ENCODE measurements at places on chromosomes 1 and 21. TPM values are rescaled to one million over a fixed set of nuclear protein-coding genes. Genes with fewer than 3 reads are reported as not detected.

DNA sequence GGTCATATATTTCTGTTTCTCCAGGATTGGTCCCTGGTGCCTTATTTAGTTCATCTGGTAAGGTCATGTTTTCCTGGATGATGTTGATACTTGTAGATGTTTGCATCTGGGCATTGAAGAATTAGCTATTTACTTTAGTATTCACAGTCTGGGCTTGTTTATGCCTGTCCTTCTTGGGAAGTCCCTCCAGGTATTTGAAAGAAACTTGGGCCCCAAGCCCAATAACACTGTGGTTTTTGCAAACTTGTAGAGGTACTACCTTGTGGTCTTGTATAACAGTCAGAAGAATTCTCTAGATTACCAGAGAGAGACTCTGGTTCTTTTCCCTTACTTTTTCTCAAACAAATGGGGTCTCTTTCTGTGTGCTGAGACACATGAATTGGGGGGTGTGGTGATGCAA lies 251.4 kb upstream of the B3GALT2 start:
- H3K27ac ChIP-seq: peak overlapping the region; percentile 74
- H3K27me3 ChIP-seq: no peaks in the 10 kb centered on the region
- H3K36me3 ChIP-seq: peaks cover 51% of the 10 kb centered on the region
- no peak for DNase-seq
- peaks cover 21% of the 10 kb centered on the region for H3K4me1 ChIP-seq

DNA sequence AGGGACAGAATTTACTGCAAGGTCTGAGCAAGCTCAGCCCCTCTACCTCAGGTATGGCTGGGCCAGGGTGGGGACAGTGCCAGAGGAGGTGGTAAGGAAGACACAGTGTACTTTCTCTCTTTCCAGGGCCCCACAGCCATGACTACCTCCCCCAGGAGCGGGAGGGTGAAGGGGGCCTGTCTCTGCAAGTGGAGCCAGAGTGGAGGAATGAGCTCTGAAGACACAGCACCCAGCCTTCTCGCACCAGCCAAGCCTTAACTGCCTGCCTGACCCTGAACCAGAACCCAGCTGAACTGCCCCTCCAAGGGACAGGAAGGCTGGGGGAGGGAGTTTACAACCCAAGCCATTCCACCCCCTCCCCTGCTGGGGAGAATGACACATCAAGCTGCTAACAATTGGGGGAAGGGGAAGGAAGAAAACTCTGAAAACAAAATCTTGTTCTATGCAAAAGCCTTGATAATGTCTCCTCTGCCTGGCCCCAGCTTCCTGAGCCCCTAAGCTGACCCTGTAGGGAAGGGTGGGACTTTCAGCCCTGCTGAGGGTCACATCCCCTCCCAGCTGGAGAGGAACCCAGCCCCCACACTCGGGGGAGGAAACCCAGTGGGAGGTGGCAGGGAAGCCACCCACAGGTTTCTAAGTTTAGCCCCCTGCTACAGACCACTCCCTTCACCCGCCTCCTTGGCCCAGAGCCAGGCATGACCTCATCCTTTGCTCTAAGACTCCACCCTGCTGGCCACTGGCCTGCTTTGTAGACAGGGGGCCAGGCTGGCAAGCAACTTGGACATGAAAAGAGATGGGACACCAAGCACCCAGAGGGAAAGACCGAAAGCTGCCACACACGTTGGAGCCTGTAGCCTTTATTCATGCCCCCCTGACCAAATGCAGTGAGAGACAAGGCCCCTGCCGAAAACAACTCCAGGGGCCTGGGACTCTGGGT lies 6.4 kb downstream of the RHOC start:
- H3K27me3 ChIP-seq: no peaks in the 10 kb centered on the region
- DNase-seq: peak; percentile 79
- H3K4me1 ChIP-seq: peaks cover 44% of the 10 kb centered on the region

GRCh38 chr1:201754353-201754752 lies 74.6 kb upstream of the IPO9 start:
- H3K4me3 ChIP-seq: no peak overlapping the region
- DNase-seq: no peak
- no peak overlapping the region for H3K27ac ChIP-seq

- peaks cover 2% of the 10 kb centered on the region for H3K36me3 ChIP-seq
- DNase-seq: no peak
- no peaks in the 10 kb centered on the region for H3K27me3 ChIP-seq
- H3K4me1 ChIP-seq: peaks cover 58% of the 10 kb centered on the region
Observed at GRCh38 chr1:110633646-110634030, 27.5 kb upstream of the KCNA2 start.

GRCh38 chr1:41411229-41411628 lies 50.0 kb downstream of the FOXO6 start:
- H3K27ac ChIP-seq: no peak overlapping the region
- no peak for DNase-seq
- peaks cover 18% of the 10 kb centered on the region for H3K27me3 ChIP-seq
- no peak overlapping the region for H3K4me3 ChIP-seq

DNA sequence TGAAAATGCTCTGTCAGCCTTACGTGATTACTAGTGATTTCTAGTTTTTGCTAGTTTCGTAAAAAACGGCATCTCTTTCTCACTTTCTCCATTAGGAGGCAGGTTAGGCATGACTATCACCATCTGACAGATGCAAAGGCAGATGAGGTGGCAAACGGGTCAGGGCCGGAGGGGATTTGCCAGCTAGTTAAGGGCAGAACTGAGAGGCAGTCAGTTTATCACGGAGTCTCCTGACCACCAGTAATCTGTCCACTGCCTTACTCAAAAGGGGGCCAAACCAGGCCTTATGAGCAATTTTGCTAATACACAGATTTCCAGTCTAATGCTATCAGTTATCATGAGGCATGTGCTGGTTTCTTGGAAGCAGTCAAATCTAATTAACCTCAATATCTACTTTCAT lies 159.3 kb downstream of the TSEN15 start:
- H3K27me3 ChIP-seq: peaks cover 4% of the 10 kb centered on the region
- H3K36me3 ChIP-seq: no peaks in the 10 kb centered on the region
- H3K4me1 ChIP-seq: no peaks in the 10 kb centered on the region
- no peak for DNase-seq

GRCh38 chr1:160748181-160748877 lies 9.3 kb downstream of the SLAMF7 start:
- no peaks in the 10 kb centered on the region for H3K27me3 ChIP-seq
- DNase-seq: no peak
- peak overlapping the region; percentile 82 for H3K27ac ChIP-seq
- H3K36me3 ChIP-seq: peaks cover 66% of the 10 kb centered on the region
- H3K4me3 ChIP-seq: no peak overlapping the region

Gene TNFSF4
- 4.0 TPM for total RNA-seq

DNA sequence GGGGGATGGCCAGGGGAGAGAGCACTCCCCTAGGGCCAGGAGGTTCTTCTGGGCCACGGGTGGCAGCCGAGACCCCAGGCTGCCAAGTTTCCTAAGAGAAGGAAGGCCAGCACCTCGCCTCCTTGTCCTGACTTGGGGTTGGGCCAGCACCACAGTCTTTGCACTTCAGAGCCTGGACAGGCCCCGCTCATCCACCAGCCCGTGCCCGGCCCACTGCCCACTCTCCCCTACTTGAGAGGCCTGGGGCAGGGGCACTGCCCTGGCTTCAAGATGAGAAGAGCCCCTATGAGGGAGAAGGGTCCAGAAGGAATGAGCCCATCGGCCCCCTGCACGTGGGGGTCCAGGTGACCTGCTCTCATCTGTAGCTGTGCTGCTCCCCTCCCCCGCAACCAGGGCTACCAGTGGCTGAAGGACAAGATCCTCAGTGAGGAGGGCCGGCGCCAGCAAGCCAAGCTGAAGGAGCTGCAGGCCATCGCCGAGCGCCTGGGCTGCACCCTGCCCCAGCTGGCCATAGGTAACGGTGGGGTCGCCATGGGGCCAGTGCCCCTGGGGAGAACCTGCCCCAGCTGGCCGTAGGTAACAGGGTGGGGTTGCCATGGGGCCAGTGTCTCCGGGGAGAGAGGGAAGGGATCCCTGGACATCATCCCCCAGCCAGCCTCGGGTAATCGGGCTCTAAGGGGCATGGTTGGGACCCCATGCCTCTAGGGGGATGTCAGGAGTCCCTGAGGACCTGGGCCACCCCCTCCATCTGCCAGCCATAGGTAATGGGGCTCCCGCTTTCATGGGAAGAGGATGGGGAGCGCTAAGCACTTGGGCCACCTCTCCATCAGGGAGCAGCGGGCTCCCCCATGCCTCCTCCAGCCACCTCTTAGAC lies 50.8 kb downstream of the KCNAB2 start:
- peaks cover 1% of the 10 kb centered on the region for H3K4me1 ChIP-seq
- no peak overlapping the region for H3K4me3 ChIP-seq
- H3K27ac ChIP-seq: no peak overlapping the region

DNA sequence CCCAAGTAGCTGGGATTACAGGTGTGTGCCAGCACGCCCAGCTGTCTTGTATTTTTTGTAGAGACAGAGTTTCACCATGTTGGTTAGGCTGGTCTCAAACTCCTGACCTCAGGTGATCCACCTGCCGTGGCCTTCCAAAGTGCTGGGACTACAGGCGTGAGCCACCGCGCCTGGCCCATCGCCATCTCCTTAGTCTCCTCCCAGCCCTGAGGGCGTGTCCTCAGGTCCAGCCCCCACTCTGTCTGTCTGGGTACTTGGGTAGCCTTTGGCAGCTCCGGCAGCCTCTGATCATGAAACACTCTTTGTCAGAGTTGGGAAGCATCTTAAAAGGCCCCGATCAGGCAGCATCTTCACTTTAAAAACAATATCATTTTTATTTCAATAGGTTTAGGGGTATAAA lies 90.3 kb upstream of the DISP3 start:
- peaks cover 1% of the 10 kb centered on the region for H3K36me3 ChIP-seq
- no peak overlapping the region for H3K27ac ChIP-seq
- peaks cover 14% of the 10 kb centered on the region for H3K4me1 ChIP-seq
- peaks cover 23% of the 10 kb centered on the region for H3K27me3 ChIP-seq
- no peak for DNase-seq

Gene NPHP4
- total RNA-seq: 16.4 TPM

DNA sequence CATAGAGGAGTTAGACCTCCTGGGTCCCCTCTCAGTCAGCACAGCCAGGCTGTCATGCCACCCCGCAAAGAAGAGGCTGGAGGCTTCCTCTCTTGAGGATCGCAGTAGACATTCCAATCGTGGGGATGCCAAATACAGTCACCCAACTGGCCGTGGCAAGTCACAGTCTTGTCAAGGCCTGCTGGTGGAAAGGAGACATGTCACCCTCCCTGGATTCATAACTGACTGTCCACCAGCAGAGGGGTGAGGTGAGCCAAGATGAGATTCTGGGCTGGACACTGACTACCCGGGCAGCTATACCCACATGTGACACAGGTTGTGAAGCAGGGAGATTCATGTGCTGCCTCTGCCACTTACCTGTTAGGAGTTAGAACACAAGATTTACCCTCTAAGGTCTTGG lies 123.5 kb upstream of the NGF start:
- H3K27me3 ChIP-seq: no peaks in the 10 kb centered on the region
- H3K27ac ChIP-seq: no peak overlapping the region
- H3K4me1 ChIP-seq: no peaks in the 10 kb centered on the region
- H3K4me3 ChIP-seq: no peak overlapping the region
- H3K36me3 ChIP-seq: no peaks in the 10 kb centered on the region

Gene CA6
- 41.8 TPM for total RNA-seq

- H3K27ac ChIP-seq: no peak overlapping the region
- no peak for DNase-seq
- H3K27me3 ChIP-seq: peaks cover 19% of the 10 kb centered on the region
- peak overlapping the region; percentile 5 for H3K4me3 ChIP-seq
- no peaks in the 10 kb centered on the region for H3K4me1 ChIP-seq
Observed at GRCh38 chr1:217090060-217090911, 367.1 kb upstream of the ESRRG start.

DNA sequence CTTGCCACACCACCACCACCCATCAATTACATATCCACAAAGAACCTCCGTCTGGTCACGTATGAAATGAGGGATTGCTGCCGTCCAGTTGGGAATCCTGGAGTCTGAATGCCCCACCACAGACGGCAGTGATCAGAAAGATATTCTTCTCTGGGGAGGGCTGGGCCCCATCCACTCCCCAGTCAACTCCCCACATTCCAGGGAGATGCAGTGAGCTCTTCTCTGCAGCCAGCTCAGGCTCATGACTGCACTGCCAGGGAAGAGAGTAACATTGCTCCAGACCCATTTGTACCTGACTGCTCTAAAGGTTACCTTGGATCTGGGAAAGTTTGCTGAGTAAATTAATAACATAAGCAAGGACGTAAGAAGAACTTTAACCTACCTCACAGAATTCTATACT lies 18.3 kb downstream of the DEGS1 start:
- peaks cover 3% of the 10 kb centered on the region for H3K36me3 ChIP-seq
- peak overlapping the region; percentile 9 for H3K27ac ChIP-seq
- no peak for DNase-seq
- peaks cover 10% of the 10 kb centered on the region for H3K4me1 ChIP-seq
- no peak overlapping the region for H3K4me3 ChIP-seq

DNA sequence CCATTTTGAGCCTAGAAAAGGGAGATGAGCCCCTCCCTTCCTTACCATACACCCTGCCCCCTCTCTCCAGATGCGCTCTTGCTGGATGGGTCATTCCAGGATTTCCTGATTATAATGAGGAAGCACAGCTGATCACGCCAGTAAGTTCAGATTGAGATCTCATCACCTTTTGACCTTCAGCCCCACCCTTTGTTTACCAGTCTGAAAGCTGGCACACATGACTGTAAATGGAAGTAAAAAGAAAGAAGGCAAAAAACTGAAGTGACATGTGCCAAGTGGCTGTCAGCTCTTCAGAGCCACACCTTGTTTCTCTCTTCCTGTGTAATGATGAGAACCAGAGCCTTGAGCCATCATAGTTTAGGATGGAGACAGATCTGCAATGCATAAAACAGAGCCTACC lies 27.9 kb downstream of the S1PR1 start:
- no peaks in the 10 kb centered on the region for H3K36me3 ChIP-seq
- no peak for DNase-seq
- peaks cover 41% of the 10 kb centered on the region for H3K4me1 ChIP-seq
- peak overlapping the region; percentile 47 for H3K4me3 ChIP-seq
- H3K27ac ChIP-seq: peak overlapping the region; percentile 63

Gene KRTCAP2
- total RNA-seq: 170 TPM

Gene SPRR1B
- total RNA-seq: not detected

Gene BLZF1
- total RNA-seq: 31.6 TPM

GRCh38 chr21:31992391-31992790 lies 119.6 kb downstream of the HUNK start:
- DNase-seq: no peak
- no peak overlapping the region for H3K27ac ChIP-seq
- H3K4me1 ChIP-seq: no peaks in the 10 kb centered on the region
- no peaks in the 10 kb centered on the region for H3K36me3 ChIP-seq
- peaks cover 4% of the 10 kb centered on the region for H3K27me3 ChIP-seq
- H3K4me3 ChIP-seq: no peak overlapping the region

DNA sequence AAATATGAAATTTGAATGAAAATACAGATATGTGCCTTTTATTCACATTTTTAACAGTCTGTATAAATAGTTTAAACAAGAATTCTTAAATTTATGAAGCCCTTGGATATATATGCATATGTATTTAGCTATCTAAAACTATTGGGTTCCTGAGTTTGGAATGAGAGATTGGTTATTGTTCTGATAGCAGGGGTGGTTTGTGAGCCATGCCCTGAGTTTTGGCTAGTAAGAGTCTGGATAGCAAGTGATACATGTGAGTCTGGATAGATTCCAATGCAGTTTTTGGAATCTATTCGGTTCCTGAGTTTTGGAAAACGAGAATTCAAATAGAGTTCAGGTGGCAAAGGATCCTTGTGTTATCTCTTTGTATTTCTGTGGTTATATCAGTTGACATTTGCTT lies 2.8 kb downstream of the MAN1A2 start:
- no peaks in the 10 kb centered on the region for H3K27me3 ChIP-seq
- no peak overlapping the region for H3K27ac ChIP-seq
- H3K36me3 ChIP-seq: peaks cover 12% of the 10 kb centered on the region
- H3K4me1 ChIP-seq: peaks cover 53% of the 10 kb centered on the region
- peak overlapping the region; percentile 62 for H3K4me3 ChIP-seq
- no peak for DNase-seq

Gene FCRLB
- 0.97 TPM for total RNA-seq

Gene EDARADD
- total RNA-seq: 3.6 TPM

All from activated naive CD8-positive, alpha-beta T cell treated with anti-CD3 and anti-CD28 coated beads, Interleukin-2, amount 10 ng/mL, durations not matched to agents 7 days and 5 days (primary cell).